ENCODE measurements at places on chromosomes 4 and X. TPM values are rescaled to one million over a fixed set of nuclear protein-coding genes. Genes with fewer than 3 reads are reported as not detected.

DNA sequence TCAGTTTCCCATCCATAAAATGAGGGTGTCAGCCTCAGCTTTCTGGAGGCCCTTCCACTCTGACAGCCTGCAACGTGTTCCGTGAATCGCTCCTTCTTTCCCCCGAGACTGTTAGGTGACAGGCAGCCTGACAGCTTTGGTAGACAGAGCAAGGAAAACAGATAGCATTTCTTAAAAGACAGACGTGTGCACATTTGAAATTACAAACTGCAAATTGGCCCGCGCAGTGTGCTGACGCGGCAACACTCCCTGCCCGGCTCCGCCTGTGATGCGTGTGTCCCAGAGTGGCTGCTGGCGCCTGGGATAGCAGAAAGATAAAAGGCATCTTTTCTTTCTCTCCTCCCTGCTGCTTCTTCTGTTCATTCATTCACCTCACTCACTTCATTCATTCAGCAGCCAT, 245.3 kb downstream of the AFAP1 start:
- H3K36me3 ChIP-seq, result no peaks in the 10 kb centered on the region
- no peak overlapping the region for H3K4me3 ChIP-seq
- no peaks in the 10 kb centered on the region for H3K27me3 ChIP-seq
- no peaks in the 10 kb centered on the region for H3K4me1 ChIP-seq
- no peak for DNase-seq

DNA sequence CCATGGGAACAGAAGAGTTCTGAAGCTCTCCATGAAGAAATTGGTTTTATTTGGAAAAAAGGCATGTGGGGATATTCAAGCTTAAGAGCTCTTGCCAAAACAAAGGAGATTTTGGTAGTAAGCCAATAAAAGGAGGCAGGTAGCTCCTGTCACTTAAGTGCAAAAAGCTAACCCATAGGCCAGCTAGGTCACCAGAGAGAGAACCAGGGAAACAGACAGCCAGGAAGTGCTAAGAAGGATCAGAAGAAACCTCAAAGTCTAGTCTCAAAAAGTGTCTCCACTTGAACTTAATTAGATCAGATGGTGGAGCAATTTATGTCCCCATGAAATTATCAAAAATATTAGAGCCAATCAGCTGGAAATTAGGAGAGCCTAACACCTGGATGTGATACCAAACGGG, 49.2 kb downstream of the CD40LG start:
- no peak overlapping the region for H3K27ac ChIP-seq
- no peaks in the 10 kb centered on the region for H3K27me3 ChIP-seq
- H3K4me1 ChIP-seq, result no peaks in the 10 kb centered on the region
- H3K4me3 ChIP-seq, result no peak overlapping the region
- no peak for DNase-seq

DNA sequence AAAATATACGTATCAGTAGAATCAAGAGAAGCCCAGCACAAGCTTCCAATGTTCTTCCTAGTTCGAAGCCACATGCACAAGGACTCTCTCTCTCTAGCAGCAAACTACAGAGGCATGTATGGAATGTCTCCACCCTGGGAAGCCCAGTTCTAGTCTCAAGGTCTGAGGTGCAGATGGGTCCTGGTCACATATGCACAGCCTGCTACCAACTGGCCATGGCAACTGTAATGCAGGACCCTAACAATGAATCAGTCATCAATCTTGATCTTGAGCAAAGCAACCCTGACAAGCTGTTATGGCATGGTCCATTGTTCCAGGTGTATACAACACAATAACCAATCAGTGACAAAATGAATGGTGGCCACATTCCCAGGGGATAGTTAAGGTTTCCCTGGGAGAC, 55.8 kb downstream of the MBNL3 start:
- H3K4me3 ChIP-seq, result no peak overlapping the region
- DNase-seq, result no peak
- no peak overlapping the region for H3K27ac ChIP-seq
- no peaks in the 10 kb centered on the region for H3K36me3 ChIP-seq

- peak overlapping the region; percentile 31 for H3K4me3 ChIP-seq
- no peaks in the 10 kb centered on the region for H3K27me3 ChIP-seq
- H3K4me1 ChIP-seq, result peaks cover 16% of the 10 kb centered on the region
- no peaks in the 10 kb centered on the region for H3K36me3 ChIP-seq
- no peak overlapping the region for H3K27ac ChIP-seq
Observed at GRCh38 chrX:57900975-57901374, 9.3 kb downstream of the ZXDA start.

GRCh38 chr4:52966781-52967180, 104.7 kb downstream of the RASL11B start:
- no peak overlapping the region for H3K4me3 ChIP-seq
- no peaks in the 10 kb centered on the region for H3K36me3 ChIP-seq
- no peaks in the 10 kb centered on the region for H3K27me3 ChIP-seq
- no peak for DNase-seq

GRCh38 chr4:42617030-42617429, 39.9 kb downstream of the ATP8A1 start:
- no peak overlapping the region for H3K4me3 ChIP-seq
- H3K27me3 ChIP-seq, result no peaks in the 10 kb centered on the region
- no peaks in the 10 kb centered on the region for H3K36me3 ChIP-seq
- H3K4me1 ChIP-seq, result no peaks in the 10 kb centered on the region

GRCh38 chrX:150570512-150570911, 2.1 kb downstream of the MTM1 start:
- H3K4me3 ChIP-seq, result no peak overlapping the region
- no peaks in the 10 kb centered on the region for H3K36me3 ChIP-seq
- no peaks in the 10 kb centered on the region for H3K4me1 ChIP-seq
- no peak overlapping the region for H3K27ac ChIP-seq

GRCh38 chr4:165096776-165097175, 15.9 kb downstream of the TMEM192 start:
- no peaks in the 10 kb centered on the region for H3K4me1 ChIP-seq
- H3K4me3 ChIP-seq, result no peak overlapping the region
- no peaks in the 10 kb centered on the region for H3K27me3 ChIP-seq
- peaks cover 29% of the 10 kb centered on the region for H3K36me3 ChIP-seq

GRCh38 chrX:27254656-27255055, 208.5 kb downstream of the PPP4R3C start:
- no peaks in the 10 kb centered on the region for H3K36me3 ChIP-seq
- H3K27me3 ChIP-seq, result no peaks in the 10 kb centered on the region
- no peak overlapping the region for H3K27ac ChIP-seq
- DNase-seq, result no peak
- no peak overlapping the region for H3K4me3 ChIP-seq
- H3K4me1 ChIP-seq, result no peaks in the 10 kb centered on the region

GRCh38 chr4:1574601-1575417, 109.3 kb downstream of the FAM53A start:
- no peak overlapping the region for H3K4me3 ChIP-seq
- no peak for DNase-seq
- no peak overlapping the region for H3K27ac ChIP-seq
- no peaks in the 10 kb centered on the region for H3K27me3 ChIP-seq
- no peaks in the 10 kb centered on the region for H3K36me3 ChIP-seq
- no peaks in the 10 kb centered on the region for H3K4me1 ChIP-seq

- H3K4me1 ChIP-seq, result peaks cover 20% of the 10 kb centered on the region
- no peaks in the 10 kb centered on the region for H3K27me3 ChIP-seq
- no peak overlapping the region for H3K27ac ChIP-seq
- H3K36me3 ChIP-seq, result no peaks in the 10 kb centered on the region
Observed at GRCh38 chr4:76894537-76895255, 3.2 kb downstream of the SOWAHB start.

- DNase-seq, result no peak
- H3K27ac ChIP-seq, result no peak overlapping the region
- no peaks in the 10 kb centered on the region for H3K27me3 ChIP-seq
- no peaks in the 10 kb centered on the region for H3K36me3 ChIP-seq
- no peak overlapping the region for H3K4me3 ChIP-seq
Observed at GRCh38 chr4:122759639-122760310, 27.3 kb downstream of the BBS12 start.

- DNase-seq, result no peak
- H3K27me3 ChIP-seq, result no peaks in the 10 kb centered on the region
- H3K27ac ChIP-seq, result no peak overlapping the region
- H3K36me3 ChIP-seq, result no peaks in the 10 kb centered on the region
- peaks cover 5% of the 10 kb centered on the region for H3K4me1 ChIP-seq
Observed at GRCh38 chrX:19912-20571, 261.1 kb upstream of the PLCXD1 start.

DNA sequence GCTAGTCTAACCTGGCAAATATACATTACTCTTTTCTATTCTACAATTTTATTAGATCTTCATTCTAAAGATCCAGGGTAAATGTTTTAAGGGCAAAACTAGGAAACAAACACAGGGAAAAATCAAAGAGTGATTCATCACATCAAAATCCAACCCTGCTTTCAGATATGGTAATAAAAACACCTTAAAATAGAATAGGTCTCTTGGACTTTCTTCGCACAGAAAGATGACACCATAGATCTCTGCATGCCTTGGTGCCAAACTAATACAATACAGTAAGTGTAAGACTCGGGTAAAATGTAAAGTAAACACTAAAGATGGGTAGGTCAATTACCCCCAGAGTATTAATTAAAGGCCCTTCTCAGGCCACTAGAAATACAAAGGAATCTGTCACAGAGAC, 34.2 kb downstream of the LDB2 start:
- DNase-seq, result no peak
- H3K4me1 ChIP-seq, result no peaks in the 10 kb centered on the region
- no peak overlapping the region for H3K27ac ChIP-seq
- H3K27me3 ChIP-seq, result no peaks in the 10 kb centered on the region
- H3K36me3 ChIP-seq, result no peaks in the 10 kb centered on the region

DNA sequence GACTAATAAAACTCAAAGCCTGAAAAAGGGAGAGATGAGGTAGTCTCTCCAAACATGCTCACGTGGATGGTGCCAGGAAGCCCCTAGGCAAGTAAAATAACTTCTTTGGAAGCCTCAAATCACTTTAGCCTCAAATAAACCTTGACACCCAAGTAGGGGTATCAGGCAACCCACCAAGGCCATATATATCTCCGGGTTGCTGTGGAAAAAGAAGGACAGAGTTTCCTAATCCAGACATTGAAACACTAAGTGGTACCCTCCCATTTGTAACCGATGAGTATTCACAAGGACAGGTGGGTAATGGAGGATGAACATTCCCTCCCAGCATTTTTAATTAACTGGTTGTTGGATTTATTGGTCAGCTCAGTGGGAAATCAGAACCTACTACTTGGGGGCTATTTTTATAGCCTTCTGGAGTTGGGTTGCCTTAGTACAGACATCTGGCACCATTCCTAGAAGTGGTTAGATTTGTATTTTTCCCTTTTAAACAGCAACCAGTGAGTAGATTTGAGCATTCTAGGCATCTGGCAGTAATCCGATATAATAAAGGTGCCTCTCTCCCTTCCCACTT, 87.7 kb downstream of the GPC3 start:
- DNase-seq, result no peak
- no peaks in the 10 kb centered on the region for H3K36me3 ChIP-seq
- no peaks in the 10 kb centered on the region for H3K27me3 ChIP-seq
- no peak overlapping the region for H3K4me3 ChIP-seq
- H3K4me1 ChIP-seq, result no peaks in the 10 kb centered on the region

GRCh38 chr4:155828628-155829027, 37.4 kb downstream of the ASIC5 start:
- no peak overlapping the region for H3K4me3 ChIP-seq
- no peak for DNase-seq
- no peaks in the 10 kb centered on the region for H3K36me3 ChIP-seq
- no peaks in the 10 kb centered on the region for H3K27me3 ChIP-seq
- no peaks in the 10 kb centered on the region for H3K4me1 ChIP-seq

- no peak overlapping the region for H3K27ac ChIP-seq
- no peak for DNase-seq
- H3K36me3 ChIP-seq, result peaks cover 23% of the 10 kb centered on the region
- no peaks in the 10 kb centered on the region for H3K4me1 ChIP-seq
Observed at GRCh38 chr4:140626661-140627376, 58.1 kb upstream of the UCP1 start.

DNA sequence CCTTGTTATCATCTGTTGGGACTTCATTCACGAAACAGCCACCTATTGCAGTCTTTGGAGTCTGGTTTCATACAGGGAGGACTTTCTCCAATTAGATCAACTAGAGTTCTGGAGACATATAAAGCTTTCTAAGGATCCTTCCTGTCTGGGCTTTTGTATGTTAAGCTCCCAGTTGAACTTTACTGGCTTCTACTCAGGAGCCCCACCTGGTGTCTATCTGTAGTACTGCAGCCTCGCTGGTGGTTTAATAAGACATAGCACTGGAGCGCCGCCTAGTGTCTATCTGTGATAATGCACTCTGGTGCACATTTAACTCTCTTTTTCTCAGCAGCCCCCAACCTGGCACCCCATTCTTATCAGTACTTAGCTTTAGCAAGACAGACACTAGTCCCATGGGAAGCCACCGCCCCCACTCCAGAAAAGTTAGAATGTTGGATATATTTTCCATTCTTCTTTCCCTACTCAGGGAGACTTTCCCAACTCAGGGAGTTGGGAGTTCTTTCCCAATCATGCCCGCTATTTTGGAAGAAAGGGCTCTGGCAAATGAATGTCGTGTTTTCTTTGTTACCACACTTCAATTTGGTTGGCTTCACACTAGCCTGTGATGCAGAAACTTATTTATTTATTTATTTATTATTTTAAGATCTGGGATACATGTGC, 36.9 kb upstream of the SYTL4 start:
- no peaks in the 10 kb centered on the region for H3K27me3 ChIP-seq
- no peak overlapping the region for H3K4me3 ChIP-seq
- no peaks in the 10 kb centered on the region for H3K4me1 ChIP-seq
- peak; percentile 56 for DNase-seq
- no peak overlapping the region for H3K27ac ChIP-seq

GRCh38 chr4:40446839-40447238, 111.7 kb downstream of the CHRNA9 start:
- no peak for DNase-seq
- no peaks in the 10 kb centered on the region for H3K27me3 ChIP-seq
- H3K4me3 ChIP-seq, result no peak overlapping the region
- H3K4me1 ChIP-seq, result no peaks in the 10 kb centered on the region
- no peak overlapping the region for H3K27ac ChIP-seq

GRCh38 chrX:123219916-123220315, 35.8 kb downstream of the GRIA3 start:
- H3K27ac ChIP-seq, result no peak overlapping the region
- no peak for DNase-seq
- H3K4me1 ChIP-seq, result peaks cover 12% of the 10 kb centered on the region
- no peaks in the 10 kb centered on the region for H3K36me3 ChIP-seq

DNA sequence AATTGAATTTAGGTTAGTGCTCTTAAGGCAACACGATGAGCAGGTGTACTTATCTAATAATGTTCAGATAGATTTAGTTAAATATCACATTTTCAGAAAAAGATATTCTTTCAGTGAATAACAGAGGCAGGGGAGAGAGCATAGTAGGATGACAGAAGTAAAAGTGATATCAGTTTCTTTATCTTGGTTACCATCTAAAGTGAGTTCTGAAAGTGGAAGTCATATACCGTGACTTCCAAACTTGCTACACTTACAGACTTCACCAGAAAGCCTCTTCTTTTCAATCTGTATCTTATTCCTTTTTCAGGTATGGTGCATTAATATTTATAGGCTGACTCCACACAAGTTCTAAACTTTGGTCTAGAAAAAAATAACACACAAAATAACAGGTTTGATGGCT, 124.9 kb downstream of the POU4F2 start:
- H3K27me3 ChIP-seq, result no peaks in the 10 kb centered on the region
- H3K4me3 ChIP-seq, result no peak overlapping the region
- DNase-seq, result no peak
- no peak overlapping the region for H3K27ac ChIP-seq
- no peaks in the 10 kb centered on the region for H3K36me3 ChIP-seq

Gene LRP2BP
- 7.6 TPM for total RNA-seq

Gene FMR1NB
- not detected for total RNA-seq

Gene CLNK
- not detected for total RNA-seq

Gene TCP11X2
- total RNA-seq, result not detected

Gene POU3F4
- not detected for total RNA-seq

Gene DGAT2L6
- total RNA-seq, result not detected

Gene FAM200B
- total RNA-seq, result 27.8 TPM

Gene ARHGAP6
- 14.6 TPM for total RNA-seq

Gene CENPVL3
- total RNA-seq, result not detected

Gene RAB40A
- 2.6 TPM for total RNA-seq

Measured in thoracic aorta (tissue), 2 donors.